CD4-positive, alpha-beta T cell treated with Interleukin-17A for 1 hour (primary cell): ENCODE measurements at places on chromosomes 16 and 17.

GRCh38 chr17:4955091-4955490, 4.2 kb downstream of the ENO3 start:
- DNase-seq, result no peak

- DNase-seq, result no peak
These were observed 1.0 kb downstream of the ITGA3 start for GRCh38 chr17:50056961-50057330.

DNA sequence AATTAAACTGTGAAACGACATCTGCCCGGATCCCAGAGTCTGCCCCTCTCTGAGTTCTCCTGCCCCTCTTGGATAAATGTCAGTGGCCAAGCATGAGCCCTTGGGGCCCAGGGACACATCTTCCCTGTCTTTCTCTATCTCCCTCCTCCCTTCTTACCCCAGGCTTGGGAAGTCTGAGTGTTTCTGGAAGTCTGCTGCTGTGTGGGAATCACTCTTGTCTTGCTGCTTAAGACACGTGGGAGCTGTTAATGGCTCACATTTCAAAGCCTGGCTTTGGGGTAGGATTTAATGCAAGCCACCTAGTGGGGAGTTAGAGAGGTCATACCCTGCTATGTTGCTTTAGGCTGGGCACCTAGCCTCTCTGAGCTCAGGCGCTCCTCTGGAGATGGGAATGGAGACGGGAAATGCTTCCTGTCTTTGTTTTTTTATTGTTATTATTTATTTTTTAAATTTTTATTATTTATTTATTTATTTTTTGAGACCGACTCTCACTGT, 218.5 kb upstream of the CIBAR2 start:
- DNase-seq, result peak; percentile 32

DNA sequence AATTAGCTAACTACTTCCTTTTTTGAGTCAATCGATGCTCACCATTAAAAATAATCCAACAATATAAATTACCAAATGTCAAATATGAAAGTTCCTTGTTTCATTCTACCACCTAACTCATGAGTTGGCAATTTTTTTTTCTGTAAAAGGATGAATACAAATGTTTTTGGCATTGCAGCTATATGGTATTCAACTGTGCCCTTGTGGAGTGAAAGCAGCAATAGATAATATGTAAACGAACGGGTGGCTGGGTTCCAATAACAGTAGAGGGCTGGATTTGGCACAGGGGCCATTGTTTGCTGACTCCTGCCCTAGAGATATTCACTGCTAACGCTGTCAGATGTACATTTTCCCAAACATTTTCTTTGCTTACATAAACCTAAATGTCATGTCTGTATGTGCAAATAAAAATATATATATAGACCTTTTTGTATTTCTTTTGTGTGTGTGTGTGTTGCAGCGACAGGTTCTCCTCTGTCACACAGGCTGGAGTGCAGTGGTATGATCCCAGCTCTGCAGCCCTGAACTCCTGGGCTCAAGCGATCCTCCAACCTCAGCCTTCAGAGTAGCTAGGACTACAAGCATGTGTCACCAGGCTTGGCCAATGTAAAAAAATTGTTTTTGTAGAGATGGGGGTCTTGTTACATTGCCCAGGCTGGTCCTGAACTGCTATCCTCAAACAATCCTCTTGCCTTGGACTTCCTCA, 73.9 kb downstream of the RPGRIP1L start:
- no peak for DNase-seq

- no peak for DNase-seq
These were observed 200.1 kb downstream of the KCNJ2 start for GRCh38 chr17:70369391-70369790.

DNA sequence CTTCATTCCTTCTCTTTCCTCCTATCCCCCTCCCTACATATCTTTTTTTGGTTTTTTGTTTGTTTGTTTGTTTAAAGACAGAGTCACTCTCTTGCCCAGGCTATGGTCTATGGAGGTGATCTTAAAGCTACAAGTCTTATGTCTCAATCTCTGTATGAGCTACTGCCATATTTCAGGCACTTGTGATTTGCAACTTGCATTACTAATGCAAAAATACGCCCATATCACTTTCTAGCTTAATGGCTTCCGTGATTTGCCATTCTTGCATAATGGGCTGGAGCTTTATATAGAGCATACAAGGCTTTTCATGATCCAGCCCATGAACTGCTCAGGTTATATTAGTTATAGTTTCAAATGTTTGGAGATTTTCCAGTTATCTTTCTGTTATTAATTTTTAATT, 7.5 kb downstream of the CFAP97D1 start:
- no peak for DNase-seq

DNA sequence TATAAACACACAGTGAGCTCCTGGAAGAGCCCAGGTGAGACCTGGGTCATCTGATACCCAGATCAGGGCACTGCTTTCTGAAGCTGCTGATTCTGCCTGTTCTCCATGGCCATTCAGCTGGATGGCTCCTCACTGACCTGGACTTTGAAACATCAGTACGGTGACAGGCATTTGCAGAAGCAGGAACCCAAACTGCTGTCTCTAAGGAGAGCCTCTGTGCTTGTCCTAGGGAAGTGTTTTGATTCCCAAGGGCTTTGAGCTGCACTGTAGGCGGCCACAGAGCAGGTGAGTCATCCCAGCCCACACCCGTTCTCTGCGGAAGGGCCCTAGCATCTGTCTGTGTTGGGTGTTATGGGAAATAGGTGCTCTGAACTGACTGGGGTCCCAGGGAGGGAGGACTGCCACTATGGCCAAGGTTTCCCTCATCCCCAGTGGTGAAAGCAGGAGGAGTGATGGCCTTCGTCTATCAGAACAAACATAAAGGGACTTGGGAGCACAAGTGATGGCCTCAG, 60.7 kb upstream of the ADCY9 start:
- no peak for DNase-seq

DNA sequence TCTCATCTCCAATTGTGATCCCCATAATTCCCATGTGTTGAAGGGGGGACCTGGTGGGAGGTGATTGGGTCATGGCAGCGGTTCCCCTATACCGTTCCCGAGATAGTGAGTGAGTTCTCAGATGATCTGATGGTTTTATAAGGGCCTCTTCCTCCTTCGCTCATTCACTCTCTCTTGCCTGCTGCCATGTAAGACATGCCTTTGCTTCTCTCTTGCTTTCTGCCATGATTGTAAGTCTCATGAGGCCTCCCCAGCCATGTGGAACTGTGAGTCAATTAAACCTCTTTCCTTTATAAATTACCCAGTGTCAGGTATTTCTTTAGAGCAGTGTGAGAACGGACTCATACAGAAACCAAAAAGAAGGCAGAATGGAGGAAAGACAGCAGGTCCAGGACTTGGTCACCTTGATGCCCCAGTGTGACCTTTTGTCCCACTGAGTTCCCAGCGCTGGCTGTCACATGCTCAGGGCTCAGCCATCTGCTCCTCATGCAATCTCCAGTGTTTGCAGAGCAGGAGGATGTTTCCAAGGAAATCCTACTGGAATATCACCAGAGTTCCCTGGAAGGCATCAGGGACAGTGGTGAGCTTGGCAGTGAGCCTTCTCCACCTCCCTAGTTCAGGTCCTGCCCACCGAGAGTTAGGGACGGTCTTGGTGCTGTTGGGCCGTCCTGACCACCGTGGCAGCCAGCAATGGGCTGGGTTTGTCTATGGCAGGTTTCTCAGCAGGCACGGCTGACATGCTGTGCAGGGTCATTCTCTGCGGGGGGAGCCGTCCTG, 96.7 kb downstream of the SEC14L1 start:
- no peak for DNase-seq

GRCh38 chr17:44198721-44199552, 747 bp downstream of the ATXN7L3 start:
- peak; percentile 64 for DNase-seq

DNA sequence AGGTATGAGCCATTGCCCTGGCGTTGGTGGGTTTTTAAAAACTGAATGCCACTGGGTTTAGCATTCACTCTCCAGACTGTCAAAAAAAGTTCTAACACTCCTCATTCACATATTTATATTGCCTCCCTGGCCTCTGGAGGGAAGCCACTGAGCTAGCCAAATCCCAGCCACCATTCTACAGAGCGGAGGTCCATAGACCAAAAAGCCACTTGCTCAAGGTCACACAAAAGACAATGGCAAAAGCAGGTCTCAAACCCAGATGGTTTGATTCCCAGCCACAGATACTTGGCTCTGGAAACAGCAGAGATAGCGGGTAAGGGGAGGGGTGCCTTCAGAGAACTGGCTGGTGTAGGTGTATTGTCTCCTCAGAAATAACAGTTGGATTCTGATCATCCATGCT, 18.0 kb upstream of the CDIPT start:
- DNase-seq, result no peak

DNA sequence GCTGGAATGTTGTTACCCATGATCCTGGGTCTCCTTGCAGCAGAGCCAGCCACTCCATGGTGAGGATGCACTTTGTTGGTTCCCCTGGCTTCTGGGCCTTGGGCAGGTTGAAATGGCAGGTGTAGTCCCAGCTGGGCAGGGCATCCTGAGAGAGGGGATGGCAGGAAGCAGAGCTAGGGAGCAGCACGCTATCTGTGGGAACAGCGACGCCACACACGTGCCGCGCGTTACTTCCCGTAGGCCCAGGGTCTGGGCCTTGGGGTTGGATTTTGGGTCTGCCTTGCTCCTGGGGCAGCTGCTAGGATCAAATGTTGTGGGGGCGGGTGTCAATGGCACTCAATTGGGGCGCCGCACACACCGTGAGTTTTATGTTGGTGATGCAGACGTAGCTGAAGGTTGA, 368.0 kb downstream of the CPPED1 start:
- DNase-seq, result no peak

- DNase-seq, result no peak
These were observed 3.3 kb upstream of the VPS4A start for GRCh38 chr16:69307856-69308255.

- DNase-seq, result no peak
These were observed 8.8 kb upstream of the RAB40C start for GRCh38 chr16:580946-581498.

GRCh38 chr17:34276826-34277225, 6.8 kb downstream of the CCL7 start:
- DNase-seq, result no peak

DNA sequence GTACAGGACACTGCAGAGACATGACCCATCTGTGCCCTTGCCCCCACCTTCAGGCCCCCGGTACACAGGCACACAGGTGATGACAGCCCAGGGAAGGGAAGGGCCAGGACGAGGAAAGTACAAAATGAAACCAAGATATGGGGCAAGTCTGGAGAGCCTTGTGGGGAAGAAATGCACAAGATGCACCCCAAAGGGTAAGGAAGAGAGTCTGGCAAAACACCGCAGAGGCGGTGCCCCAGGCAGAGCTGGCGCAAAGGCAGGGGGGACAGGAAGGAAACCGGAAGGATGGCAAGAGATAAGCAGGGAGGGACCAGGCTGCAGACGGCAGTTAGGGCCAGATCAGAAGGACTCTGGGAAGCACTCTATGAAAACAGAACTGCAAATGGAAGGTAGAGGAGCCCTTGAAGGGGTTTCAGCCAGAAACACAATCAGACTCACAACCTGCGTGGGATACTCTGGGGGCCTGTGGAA, 81.4 kb downstream of the SLC39A11 start:
- peak; percentile 2 for DNase-seq

GRCh38 chr17:9897372-9897968, 7.6 kb downstream of the RCVRN start:
- DNase-seq, result no peak

- no peak for DNase-seq
These were observed 261.0 kb downstream of the SOX9 start for GRCh38 chr17:72381597-72382397.

DNA sequence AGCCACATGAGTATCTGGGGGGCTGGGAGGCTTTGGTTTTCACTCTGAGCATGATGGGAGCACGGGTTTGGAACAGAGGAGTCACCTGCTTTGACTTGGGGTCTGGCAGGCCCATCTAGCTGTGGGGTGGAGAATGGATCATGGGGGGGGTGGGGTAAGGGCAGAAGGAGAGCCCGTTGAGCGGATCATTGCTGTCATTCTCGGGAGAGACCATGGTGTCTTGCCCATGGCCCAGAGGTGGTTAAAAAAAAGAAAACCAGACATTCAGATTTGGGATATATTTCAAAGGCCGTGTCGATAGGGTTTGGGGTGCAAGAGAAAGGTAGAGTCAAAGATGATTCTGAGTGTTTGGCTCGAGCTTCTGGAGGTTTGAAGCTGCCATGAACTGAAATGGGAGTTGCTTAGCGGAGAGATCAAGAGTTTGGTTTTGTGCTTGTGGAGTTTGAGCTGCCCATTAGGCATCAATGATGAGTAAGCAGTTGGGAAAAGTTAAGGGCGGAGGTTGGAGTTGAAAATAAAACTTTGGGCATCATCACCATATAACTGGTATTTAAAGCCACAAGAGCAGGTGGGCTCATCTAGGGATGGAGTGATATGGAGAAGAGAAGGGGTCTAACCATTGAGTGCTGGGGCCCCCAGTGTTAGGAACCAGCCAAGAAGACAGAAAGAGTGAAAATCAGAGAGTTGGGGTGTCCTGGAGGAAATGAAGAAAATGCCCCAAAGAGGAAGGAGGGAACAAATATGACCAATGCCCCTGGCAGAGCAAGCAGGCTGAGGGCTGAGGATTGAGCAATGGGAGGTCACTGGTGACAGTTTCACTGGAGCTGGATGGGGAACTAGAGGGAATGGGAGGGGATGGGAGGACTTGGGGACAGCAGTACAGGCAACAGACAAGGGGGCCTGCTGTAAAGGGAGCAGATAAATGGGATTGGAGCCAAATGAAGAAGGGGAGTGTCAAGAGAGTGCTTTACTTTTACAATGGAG, 1.9 kb downstream of the NOD2 start:
- no peak for DNase-seq

GRCh38 chr16:72937360-72937759, 110.6 kb downstream of the ZFHX3 start:
- no peak for DNase-seq

DNA sequence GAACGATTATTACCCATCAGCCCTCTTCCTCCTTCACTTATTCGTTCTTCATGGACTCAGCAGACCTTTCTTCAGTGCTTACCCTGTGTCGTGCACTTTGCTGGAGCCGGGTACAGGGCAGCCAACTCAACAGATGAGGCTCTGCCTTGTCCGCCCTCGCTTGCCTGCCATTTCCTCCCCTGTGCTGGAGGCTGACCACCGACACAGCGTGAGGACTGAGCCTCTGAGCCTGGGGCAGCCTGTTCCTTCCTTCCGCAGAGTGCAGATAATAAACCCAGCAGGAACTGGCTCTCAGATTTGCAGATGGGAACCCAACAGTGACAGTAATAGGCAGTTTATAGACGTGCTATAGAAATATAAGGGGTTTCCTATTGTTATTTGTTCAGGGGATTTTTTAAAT, 7.0 kb upstream of the SLC39A11 start:
- no peak for DNase-seq
